Suppressor macrophage treated with lipopolysaccharide for 1 hour (primary cell): ENCODE measurements at places on chromosomes 7 and 10.

- no peak for DNase-seq
Observed at GRCh38 chr10:132878091-132878729, 64.2 kb downstream of the CFAP46 start.

DNA sequence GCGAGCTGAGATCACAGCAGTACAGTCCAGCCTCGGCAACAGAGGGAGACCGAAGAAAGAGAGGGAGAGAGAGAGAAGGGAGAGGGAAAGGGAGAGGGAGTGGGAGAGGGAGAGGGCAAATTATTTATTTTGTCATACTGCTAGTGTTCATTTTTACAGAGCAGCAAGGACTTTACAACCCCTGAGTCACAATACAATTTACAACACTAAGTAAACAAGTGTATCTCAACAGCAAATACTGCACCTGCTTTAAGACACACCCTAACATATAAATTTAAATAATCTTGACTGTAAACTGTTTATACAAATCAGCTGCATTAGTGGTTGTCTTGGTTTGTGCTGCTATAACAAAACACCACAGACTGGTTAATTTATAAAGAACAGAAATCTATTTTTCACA lies 27.2 kb downstream of the HTR5A start:
- no peak for DNase-seq

GRCh38 chr7:129298268-129298893 lies 73.6 kb downstream of the AHCYL2 start:
- DNase-seq, result peak; percentile 56

DNA sequence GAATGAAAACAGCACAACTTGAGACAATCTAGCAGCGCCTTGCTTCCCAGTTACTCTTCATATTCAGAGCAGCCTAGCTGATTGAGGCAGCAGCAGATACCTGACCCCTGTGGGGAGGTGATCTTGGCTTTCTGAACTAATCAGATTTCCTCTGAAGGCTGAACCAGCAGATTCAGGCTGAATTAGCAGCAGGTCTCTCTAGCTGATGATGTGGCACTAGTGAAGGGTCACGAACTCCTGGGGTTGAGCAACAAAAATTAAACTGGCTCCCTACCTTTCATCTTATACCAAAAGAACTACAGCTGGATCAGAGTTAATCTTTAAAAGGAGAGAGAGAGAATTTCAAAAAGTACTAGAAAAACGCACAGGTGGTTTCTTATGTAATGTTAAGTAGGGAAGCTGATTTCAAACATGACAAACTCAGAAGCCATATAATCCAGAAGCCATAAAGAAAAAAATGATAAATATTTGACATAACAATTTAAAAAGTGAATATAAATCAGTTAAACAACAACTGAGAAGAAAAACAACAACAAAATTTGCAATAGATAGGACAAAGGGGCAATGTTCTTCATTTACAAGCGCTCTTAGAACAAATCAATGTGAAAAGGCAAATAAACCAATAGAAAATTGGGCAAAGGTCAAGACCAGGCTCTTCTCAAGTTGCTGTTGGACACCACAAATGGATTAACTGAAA lies 13.5 kb downstream of the SLC25A13 start:
- DNase-seq, result no peak

GRCh38 chr7:66921396-66921917 lies 432 bp downstream of the TMEM248 start:
- DNase-seq, result peak; percentile 41

DNA sequence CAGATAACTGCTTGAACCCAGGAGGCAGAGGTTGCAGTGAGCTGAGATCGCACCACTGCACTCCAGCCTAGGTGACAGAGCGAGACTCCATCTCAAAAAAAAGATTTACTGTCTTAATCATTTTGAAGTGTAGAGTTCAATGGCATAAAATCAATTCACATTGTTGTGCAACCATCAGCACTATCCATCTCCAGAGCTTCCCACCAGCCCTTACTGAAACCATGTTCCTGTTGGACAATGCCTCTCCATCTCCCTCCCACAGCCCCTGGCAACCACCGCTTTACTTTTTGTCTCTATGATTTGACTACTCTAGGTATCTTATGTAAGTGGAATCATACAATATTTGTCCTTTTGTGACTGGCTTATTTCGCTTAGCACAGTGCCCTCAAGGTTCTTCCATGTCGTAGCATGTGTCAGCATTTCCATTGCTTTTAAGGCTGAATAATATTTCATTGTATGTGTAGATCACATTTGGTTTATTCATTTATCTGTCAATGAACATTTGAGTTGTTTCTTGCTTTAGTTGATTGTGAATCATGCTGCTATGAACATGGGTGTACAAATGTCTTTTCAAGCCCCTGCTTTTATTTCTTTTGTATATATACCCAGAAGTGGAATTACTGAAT lies 33.1 kb downstream of the NACAD start:
- DNase-seq, result no peak

- no peak for DNase-seq
Observed at GRCh38 chr10:10855151-10855581, 162.5 kb upstream of the CELF2 start.

DNA sequence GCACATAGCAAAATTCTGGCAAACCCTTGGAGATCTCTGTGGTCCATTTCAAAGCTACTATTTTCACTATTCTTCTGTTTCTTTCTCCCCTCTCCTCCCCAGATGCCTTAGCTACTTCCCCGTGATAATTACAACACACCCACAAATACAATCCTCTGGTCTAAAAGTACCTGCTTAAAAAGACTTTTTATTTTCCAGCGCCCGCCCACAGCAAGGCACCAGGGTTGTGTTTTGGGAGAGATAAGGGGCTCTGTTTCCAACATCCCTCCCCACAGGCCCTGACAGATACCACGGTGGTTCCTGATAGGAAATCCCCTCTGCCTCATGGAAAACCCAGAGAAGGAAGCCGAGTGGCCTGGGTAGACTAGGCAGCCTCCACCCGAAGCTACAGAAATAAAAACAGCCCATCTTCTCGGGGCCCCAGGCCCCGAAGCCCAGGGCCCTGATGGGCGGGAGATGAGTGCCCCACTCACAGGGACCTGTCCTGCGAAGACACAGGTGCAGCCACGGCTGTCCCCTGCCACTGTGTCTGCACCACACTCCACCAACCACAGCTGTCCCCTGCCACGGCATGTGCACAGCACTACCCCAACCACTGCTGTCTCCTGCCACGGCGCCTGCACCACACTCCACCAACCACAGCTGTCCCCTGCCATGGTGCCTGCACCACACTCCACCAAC lies 19.7 kb downstream of the CALML5 start:
- DNase-seq, result peak; percentile 70

GRCh38 chr10:18332048-18332447 lies 191.8 kb downstream of the CACNB2 start:
- no peak for DNase-seq

- no peak for DNase-seq
Observed at GRCh38 chr7:83610649-83611304, 38.2 kb downstream of the SEMA3E start.

DNA sequence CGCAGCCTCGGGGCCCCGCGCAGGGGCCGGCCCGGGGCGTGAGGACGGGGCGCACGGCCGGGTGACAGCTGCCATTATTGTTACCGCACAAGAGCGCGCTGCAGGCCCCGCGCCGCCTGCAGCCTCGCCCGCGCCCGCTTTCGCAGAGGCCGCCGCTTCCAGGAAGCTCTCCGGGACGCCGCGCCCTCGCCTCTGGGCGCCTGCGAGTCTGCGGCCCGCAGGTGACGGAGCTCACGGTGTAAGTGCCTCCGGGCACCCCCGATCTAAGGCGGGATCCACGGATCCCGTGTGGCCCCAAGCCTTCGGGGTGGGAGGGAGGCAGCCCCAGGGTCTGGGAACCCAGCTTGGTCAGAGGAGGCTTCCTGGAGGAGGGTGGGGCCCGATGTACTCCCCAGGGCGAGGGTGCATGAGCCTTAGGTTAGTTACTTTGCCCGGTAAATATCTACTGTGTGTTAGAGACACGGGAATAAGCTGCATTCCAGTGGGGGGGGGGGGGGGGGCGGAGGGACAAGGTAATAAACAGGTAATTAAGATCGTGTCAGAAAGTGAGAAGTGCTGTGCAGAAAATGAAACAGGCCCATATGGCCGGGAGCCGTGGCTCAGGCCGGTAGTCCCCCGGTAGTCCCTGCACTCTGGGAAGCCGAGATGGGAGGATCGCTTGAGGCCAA lies 638 bp downstream of the IQCE start:
- peak; percentile 61 for DNase-seq

GRCh38 chr10:79498291-79498829 lies 14.0 kb upstream of the EIF5AL1 start:
- DNase-seq, result no peak

GRCh38 chr10:99983280-99983988 lies 26.3 kb downstream of the DNMBP start:
- peak; percentile 44 for DNase-seq

- DNase-seq, result no peak
Observed at GRCh38 chr7:46835556-46835955, 746.4 kb downstream of the TNS3 start.

- no peak for DNase-seq
Observed at GRCh38 chr10:113959383-113959760, 84.3 kb upstream of the ADRB1 start.

GRCh38 chr7:144437370-144438191 lies 34.1 kb upstream of the NOBOX start:
- DNase-seq, result peak; percentile 72

DNA sequence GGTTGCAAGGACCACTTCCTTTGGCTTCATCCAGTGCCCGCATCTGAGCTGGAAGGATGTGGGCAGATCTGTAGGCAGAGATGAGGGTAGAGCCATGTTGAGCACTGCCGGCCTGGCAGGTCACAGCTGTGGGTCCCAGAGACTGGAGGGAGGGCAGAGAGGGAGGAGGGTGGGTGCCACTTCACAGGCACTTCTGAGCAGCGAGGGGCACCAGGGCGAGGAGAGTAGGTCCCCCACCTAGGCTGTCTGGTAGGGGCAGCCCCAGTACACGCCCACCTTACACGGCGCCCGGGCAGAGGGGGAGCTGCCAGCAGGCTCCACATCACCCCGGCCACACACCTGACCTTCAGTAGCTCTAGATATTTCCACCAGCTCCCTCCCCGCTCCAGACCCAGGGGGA lies 473.0 kb upstream of the FOXK1 start:
- DNase-seq, result no peak

DNA sequence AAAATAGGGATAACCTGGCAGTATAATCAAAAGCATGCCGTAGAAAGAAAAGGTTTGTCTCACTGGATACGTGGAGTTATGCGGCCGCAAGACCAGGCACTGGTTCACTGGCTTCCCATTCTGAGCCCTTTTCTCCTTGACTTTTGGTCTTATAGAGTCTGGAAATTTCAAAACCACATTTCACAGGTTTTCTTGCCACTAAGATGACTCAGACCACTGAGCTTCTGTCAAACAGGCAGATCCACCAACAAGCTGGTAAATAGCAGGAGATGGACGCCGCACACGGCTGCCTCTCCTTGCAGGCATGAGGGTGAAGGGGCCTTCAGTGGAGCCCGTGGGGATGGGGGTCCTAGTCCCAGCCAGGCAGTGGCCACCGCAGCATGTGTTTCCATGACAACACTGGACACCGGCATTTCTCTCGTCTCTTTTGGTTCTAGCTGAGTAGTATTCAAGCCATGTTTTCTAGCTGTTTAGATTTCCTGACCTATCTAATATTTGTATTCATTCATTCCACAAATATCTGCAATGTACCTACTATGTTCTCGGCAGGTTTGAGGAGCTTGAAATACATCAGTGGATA lies 55.5 kb downstream of the KLF6 start:
- peak; percentile 78 for DNase-seq

GRCh38 chr7:112322070-112322469 lies 115.6 kb downstream of the ZNF277 start:
- DNase-seq, result no peak

- DNase-seq, result no peak
Observed at GRCh38 chr10:70334526-70335245, 47.7 kb downstream of the LRRC20 start.

- no peak for DNase-seq
Observed at GRCh38 chr7:70497793-70498192, 634.2 kb upstream of the GALNT17 start.

GRCh38 chr7:155870334-155871180 lies 58.3 kb upstream of the SHH start:
- no peak for DNase-seq

DNA sequence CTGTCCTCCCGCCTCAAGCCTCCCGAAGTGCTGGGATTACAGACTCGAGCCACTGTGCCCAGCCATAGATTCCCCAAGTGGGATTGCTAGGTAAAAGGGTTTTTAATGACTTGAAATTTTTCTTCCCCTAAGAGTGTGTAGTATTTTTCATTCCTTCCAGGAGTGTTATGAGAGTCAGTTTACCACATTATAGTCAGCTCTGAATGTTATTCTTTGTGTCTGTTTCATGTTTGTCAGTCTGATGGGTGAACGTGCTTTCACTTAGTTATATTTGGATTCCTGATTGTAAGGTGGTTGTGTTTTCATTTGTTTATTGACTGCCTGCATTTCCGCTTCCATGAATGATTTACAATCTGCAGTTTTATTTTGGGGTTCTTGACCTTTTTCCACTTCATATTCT lies 6.3 kb downstream of the ZNF212 start:
- DNase-seq, result no peak

GRCh38 chr10:123958241-123958640 lies 66.6 kb upstream of the CPXM2 start:
- DNase-seq, result no peak

DNA sequence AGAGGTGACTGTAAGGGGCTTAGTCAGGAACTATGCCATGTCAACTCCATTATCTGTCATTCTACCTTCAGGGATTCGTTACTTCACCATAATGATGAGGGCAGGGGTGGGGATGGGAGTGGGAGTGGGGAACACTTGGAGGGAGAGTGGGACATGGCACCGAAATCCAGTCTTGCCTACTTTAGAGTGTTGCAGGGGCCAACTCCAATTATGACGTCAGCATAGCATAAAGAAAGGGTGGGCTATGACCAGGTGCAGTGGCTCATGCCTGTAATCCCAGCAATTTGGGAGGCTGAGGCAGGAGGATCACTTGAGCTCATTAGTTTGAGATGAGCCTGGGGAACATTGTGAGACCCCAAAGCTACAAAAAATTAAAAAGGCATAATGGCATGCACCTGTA lies 512.2 kb downstream of the GATA3 start:
- no peak for DNase-seq

DNA sequence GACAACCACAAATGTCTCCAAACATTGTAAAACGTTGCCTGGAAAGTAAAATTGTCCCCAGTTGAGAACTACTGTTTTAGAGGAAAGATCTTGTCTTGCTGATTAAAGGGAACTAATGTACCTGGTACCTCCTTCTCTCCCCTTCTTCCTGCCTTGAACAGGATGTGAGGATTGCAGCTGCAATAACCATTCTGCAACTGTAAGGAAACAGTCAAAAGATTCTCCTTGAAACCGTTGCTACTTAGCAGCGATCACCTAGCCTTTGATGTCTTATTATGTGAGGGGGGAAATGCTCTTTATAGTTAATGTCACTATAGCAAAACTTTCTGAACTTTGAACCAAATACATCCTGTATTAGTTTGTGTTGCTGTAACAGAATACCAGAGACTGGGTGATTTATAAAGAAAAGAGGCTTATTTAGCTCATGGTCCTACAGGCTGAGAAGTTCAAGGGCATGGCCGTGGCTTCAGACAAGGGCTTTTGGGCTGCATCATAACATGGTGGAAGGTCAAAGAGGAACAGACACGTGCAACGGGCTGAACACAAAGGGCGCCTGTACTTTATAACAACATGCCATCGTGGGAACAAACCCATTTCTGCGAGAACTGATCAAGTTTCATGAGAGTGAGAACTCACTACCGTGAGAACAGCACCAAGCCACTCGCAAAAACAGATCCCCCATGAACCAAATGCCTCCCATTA lies 54.2 kb upstream of the PARD3 start:
- DNase-seq, result no peak
